D721Med (cell line): ENCODE measurements at places on chromosomes 1 and 21.
A peak's percentile ranks its signal among the peaks of the same experiment; 100 is the strongest.

GRCh38 chr1:48500541-48501450 lies 28.8 kb upstream of the SPATA6 start:
- no peak for DNase-seq

DNA sequence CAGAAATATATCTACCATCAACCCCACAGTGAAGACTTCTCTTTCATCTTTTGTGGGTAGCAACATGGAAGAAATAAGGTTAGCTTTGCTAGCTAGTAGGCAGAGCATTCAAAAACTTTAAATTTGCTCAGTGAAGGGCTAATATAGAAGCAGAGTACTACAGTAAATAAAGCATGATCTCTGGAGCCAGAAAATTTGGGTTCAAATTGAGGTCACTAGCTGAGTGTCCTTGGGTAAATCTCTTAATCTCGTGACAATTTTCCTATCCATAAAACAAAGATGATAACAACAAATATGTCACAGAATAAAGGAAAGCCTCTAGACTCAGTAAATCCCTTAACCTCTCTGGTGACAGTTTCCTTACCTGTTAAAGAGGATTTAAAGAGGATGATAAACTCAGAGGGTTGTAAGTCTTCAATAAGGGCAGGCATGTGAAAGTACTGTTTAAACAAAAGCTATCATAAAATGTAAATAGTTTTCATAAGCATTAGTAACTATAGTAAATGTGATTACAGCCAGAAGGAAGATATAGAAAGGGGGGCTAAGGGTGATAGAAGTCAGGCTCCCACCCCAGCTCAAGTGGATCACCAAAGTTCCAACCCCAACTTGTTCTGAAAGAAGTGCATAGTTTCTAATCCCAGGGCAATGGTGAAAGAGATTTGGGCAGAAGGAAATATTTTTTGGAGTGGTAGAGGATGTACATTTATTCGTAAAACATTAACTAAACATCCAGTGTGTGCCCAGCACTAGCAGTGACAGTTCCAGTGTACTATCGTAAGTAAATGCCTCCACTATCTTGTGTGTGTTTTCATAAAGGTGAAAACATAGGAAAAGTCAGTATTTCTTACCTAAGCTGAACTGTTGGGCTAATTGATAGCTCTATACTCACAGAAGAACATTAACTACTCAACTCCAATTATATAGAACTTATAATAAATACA lies 24.8 kb downstream of the TM2D1 start:
- no peak for DNase-seq

- no peak for DNase-seq
Observed at GRCh38 chr1:17984583-17984982, 123.0 kb upstream of the IGSF21 start.

DNA sequence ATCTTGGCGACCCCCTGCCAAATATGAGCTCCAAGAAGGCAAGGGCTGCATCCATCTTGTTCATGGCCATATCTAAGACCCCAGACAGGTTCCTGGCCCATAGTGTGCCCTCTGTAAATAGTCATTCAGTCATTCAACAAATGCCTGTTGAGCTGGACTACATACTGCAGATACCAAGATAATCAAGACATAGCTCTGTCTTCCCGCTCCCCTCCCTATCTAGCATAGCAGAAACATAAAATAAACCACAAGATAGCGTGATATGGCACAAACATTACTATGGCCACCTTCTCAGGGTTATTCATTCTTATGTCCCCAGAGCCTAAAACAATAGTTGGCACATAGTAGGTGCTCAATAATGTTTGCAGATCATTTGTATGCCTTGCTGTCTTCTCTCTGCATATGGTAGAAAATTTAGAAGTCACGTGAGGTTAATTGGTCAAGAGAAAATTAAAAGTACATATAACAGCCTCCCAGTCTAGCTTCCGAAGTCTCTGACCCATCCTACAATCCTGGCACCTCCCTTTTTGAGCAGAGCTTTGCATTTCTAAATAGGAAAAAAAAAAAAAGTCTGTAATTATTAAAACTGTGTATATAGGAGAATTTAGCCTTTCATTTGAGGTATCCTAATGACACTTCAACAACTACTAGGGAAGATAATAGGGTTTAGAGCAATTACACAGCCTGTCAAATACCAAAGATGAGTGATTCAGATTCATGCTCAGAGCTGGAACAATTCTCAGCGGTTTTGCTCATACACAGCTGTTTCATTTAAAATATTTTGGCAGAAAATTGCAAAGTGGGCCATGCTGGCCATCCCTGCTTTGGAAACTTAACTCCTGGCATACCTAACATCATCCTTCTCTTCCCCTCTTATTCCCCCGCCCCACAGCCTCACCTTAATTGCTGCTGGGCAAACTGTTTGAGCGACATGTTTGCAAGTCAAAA lies 219.0 kb downstream of the KAZN start:
- no peak for DNase-seq

DNA sequence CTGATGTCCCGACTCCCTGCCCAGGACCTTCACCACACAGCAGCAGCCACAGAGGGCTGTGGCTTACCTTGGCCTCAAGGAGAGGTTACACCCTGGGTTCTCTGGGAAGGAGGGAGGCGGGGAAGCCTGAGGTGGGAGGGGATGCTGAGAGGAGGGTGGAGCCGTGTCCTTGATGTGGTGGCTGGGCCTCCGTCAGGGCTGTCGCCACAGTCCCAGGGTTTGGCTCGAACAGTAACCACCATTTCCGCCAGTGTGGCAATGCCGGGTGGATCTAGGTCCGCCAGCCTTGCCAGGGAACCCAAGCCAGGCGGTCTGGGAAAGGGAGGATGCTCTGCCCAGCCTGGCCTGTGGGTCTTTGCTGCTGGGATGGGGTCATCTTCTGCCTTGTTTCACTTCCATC lies 18.4 kb upstream of the CDCA8 start:
- no peak for DNase-seq

GRCh38 chr1:116558140-116558549 lies 12.7 kb downstream of the CD58 start:
- DNase-seq = no peak

DNA sequence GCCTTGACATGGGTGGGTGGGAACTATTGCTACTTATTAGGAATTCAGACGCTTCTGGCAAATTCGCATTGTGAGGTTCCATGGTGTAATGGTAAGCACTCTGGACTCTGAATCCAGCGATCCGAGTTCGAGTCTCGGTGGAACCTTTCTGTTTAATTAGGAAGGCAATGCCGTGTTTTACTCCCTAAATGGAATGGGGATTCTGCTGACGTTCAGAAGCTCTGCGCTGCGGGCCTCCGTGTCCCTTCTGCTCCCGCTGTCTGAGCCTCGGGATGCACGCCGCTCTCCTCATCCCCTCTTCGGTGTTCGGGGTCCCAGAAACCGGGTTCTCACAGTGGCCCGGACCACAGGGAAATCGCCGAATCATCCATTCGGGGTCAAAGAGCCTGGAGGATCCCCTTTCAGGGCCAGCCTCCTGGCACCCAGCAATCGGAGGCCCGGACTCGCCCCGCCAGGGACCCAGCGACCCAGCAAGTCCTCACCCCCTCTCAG lies 280.3 kb downstream of the FAM72C start:
- DNase-seq = no peak

DNA sequence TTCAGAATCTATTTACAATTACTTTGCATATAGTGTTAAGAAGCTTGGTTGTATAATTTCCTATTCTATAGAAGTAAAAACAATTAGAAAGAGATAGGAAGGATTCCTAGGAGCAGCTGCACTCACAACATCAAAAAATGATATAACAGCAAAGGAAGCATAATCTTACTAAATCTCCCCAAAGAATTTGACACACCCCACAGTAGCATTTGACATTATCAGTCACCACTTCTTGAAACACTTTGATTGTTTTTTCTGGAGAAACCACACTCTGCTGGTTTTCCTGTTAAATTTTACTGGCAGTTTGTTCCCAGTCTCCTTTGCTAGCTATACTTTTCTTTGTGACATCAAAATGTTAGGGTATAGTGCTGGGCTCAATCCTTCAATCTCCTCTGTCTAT lies 100.8 kb upstream of the KIAA1614 start:
- no peak for DNase-seq

DNA sequence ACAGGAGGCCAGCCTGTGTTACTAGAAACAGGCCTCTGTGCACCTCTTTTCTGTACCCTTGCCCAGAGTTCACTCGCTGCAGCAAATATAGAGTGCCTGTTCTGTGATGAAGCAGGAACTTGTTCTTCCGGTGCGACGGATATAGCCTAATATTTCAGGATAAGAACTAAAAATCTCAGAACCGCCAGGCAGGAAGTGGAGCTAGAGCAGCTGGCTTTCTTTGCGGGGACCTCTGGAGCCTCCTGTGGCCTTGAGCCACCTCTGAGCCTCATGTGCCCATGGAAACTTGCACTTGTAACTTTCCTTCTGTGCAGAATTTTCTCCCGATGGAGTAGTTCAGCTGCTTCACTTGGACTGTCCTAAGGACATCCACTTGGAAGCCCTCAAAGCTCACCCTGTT lies 44.5 kb upstream of the VAMP3 start:
- no peak for DNase-seq

DNA sequence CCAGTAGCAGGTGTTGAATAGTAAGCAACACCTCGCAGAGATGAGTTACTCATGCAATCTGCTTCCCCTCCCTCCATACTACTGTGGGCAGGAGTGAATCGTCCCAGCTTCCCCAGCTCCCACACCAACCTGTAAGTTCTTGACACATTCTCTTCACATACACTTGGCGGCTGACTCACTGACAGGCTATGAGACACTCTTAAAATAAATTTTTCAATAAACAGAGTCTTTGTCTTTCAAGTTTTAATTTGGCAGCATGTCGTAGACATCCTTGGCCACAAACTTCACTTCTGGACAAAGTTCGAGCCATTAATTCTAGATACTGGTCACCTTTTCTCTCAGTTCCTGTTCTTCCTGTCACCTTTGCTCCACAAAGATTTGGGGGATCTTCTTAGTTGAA lies 290.7 kb downstream of the TM2D1 start:
- DNase-seq = no peak

GRCh38 chr1:155287987-155288543 lies 10.8 kb downstream of the HCN3 start:
- DNase-seq = no peak

- no peak for DNase-seq
Observed at GRCh38 chr1:156549390-156549789, 23.0 kb downstream of the IQGAP3 start.

DNA sequence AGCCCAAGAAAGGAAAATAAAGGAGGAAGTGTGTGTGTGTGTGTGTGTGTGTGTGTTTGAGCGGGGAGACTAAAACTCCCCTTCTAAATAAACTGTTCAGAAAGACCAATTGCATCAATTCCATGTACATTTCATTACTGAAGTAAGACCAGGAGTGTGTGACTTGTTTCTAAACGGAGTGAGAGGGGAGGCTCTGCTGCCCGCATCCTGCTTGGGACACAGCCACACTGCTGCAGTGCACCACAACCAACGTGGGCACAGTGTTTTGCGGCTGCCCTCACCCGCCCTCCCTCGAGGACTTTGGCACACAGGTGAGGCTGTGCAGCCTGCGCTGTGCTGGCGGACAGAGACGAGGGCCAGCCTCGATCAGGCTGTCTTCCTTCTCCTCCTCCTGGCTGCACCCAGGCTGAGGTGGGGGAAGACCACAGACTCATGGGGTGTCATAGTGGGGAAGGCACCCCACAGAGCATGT lies 31.0 kb upstream of the H6PD start:
- DNase-seq = no peak

GRCh38 chr1:51509773-51510172 lies 9.3 kb downstream of the EPS15 start:
- no peak for DNase-seq

DNA sequence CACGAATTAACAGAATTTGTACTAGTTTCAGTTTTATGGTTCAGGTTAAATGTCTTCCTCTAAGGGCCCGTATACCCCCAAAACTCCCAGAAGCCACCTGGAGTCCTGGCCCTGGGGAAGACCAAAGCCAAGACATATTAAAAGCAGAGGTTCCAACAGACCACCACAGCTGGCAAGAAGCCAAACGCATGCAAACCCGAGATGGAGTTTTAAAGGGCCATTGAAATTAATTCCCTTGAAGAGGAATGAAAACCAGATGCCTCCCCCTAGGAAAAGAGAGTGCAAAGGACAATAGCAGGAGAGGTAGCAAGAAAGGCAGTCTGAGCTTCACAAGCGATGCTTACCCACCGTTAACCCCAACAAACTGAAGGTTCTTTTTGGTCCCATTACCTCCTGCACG lies 48.1 kb downstream of the KANK4 start:
- DNase-seq = no peak

DNA sequence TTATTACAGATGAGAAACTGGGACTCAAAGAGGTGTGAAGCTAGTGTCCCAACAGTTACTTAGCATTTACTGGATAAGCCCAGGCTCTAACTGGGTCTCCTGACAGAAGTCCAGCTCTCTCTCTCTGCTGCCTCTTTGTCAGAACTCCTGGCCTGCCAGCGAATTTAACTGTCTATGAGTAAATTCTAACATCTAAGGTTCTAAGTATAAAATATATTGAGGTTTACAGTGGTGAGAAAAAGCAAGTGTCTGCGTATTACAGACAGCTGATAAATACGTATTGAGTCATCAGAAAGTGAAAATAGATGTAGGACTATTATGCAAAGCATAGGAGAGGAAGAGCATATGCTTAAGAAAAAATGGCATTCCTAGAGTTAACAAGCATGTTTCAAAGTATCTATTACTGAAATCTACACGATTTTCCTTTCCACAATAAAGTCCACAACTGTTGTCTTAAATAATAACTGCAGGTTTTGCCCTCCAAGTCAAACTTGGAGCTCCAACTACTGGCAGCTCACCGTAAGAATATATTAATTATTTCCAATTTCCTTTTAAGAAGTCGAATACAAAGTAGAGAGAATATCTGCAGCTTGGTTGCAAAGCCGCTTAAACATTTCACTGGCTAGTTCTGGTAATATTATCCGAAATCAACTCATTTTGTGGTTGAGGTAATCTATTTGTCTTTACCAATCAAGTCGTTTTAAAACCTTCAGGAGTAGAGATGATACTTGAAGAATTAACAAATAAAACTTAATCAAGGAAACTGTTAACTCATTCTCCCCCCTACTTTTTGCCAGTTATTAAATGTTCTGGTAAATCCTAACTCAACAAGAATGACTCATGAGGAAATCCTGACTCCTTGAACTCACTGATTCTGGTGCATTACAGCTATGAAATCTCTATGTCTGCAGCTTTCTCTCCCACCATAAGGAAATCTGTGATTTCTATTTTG lies 1.4 kb upstream of the RGS2 start:
- DNase-seq = no peak

DNA sequence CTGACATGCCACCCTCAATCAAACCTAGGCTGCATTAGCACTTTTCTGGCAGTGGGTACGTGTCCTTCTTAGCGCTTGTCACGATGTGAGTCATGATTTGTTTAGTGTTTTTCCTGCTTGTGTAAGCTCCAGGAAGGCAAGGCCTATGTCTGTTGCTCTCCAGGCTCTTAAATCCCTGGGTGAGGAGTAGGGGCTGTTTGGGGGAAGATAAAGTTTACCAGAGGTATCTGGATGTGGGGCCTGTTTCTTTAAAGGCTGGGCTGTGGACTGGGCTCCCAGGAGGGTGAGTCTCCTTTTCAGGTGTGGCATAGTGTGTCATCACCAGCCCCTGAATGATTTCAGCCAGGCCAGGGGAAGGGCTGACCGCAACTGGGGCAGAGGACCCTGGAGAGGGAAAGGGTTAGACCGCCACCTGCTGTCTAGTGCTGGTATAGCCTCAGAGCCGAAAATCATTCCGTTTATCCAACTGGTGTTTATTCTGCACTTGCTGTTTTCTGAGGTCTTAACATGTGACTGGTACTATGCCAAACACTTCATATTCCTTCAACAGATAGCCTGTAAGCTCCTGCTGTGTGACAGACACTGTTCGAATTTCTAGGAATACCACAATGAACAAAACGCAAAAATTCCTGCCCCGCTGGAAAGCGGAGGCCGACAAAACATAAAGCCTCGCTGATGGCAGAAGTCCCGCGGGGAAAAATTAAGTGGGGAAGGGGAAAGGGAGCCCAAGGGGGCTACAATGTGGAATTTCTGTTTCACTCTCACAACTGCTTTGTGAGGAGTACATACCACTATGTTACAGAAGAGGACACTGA lies 9.7 kb downstream of the SERINC2 start:
- DNase-seq = peak; percentile 68
